ENCODE measurements at places on chromosomes 7 and 10.
A peak's percentile ranks its signal among the peaks of the same experiment; 100 is the strongest.

DNA sequence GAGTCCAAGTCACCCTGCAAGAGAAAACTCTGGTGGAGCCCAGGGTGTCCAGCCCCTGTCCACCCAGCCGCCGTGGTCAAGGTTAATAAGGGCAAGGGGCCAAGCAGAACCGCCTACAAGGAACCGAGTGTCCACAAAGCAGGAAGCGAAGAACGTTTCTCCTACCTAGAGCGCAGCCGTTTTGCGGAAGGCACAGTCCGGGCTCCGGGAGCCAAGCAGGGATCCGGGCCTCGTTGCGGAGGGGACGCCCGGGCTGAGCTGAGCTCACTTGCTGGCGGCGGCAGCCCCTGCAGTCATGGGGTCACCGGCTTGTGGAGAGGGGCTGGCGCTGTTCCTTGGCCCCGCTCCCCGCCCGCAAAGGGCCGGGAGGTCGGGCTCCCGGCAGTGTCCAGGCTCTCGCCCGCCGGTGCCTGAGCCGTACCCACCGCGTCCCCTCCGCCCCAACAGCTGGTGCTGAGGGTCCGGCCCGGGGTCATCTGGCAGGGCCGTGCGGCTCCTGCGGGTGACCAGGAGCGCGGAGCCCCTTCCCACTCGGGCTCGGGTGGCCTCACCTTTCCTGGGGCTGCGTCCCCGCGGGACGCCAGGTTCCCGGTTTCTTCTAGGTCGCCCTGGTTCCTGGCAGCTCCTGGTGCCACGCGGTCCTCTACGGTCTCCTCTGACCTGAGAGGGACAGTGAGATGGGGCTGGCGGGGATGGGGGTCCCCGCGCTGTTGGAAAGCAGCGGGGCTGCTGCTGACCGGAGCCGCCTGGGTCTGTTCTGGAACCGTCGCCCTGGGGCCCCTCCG, 14.0 kb upstream of the ZNF273 start:
- DNase-seq, result no peak

DNA sequence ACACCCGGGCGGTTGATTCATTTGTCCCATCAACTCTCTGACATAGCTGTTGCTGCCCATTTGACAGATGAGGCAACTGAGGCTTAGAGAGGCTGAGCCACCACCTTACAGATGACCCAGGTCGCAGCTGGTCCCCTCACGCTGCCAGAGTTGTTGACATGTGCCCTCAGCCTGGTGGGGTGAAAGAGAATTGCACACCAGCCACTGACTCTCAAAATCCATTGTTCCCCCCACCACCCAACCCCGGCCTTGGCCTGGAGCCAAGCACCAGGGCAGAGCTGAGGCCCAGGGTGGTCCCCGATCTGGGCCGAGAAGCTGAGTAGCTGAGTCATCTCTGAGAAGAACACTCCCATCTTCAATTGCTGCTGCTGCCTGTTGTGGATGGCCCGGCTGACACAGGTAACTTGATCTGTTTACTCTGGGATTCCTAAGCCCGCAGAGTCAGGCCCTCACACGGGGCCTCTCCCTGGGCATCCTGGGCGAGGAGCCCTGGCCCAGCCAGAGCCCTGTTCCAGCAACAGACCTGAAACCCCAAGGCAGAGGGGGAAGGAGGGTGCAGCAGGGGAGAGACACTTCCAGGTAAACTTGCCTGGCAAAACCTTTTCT, 27.5 kb downstream of the PVRIG start:
- peak; percentile 19 for DNase-seq

DNA sequence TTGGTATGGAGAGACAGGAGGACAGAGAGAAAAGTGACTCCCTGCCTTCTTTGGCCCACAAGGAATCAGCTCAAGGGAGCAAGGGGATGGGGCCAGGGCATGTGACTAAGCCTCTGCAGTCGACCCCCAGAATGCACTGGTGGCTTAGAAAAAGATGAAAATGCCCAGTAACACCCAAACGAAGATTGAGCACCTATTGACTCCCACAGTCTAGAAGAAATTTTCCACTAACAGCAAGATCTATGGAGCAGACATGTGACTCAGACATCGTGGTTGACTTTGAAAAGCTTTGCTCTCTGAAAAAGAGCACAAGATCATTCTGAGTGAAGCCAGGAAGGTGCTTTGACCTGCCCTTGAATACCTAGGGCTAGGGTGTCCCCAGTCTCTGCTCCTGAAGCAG, 586.0 kb downstream of the CALN1 start:
- DNase-seq, result no peak

DNA sequence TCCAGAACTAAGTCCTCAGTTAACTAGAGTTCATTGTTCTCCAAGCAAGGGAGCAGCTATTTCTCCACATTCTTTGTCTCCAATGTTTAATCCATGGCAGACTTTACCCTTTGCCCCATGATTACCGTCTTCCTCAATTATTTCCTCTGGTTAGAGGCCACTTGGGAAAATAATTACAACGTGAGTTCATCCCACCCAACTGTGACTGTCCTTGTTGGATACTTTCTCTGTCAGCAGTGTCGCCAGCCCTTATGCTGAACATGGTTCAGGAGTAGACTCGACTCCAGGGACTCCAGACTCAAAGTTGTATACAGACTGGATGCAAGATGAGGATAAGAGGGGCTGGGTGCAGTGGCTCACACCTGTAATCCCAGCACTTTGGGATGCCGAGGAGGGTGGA, 17.1 kb upstream of the SEPHS1 start:
- no peak for DNase-seq

DNA sequence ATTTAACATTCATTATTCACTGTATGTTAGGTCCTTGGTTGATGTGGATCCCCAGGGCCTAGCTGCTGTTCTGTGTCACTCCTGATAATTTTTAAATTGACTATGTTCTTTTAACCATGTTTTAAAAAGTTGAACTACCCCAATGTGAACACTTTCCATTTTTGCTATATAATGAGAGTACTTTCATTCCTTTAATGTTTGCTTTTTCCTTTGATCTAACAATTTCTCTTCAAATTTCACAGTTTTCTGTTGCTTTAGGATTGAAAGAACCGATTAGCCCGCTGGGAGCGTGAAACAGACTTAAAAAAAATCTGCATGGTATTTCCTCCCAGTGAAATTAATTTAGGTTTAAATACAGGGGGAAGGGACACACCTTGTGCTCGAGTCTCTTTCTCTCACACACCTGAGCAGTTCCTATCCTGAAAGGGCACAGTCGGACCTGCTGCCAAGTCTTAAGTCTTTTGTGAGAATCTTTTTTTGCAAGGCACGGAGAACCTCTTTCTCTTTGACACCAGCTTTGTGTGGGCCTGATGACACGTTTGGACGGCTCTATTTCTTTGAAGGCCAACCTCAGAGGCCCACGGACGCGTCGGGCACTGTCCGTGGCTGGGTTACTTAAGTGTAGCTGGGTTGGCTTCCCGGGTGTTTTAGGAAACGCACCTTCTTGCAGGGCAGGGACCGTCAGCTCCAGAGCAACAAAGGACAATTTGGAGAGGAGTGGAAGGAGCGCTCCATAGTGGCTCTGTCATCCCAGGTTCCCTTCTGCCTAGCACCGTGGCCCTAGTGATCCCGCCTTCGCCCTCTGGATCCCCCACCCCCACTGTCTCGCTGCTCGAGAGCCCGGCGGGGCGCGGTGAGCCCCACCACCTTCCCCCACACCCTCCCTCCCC, 1.0 kb upstream of the CHN2 start:
- no peak for DNase-seq

All from NCI-H1436 treated with DMSO at 0.1 percent for 48 hours (cell line).